BJ (cell line): ENCODE measurements at places on chromosomes 3 and 15. TPM values are rescaled to one million over a fixed set of nuclear protein-coding genes. Genes with fewer than 3 reads are reported as not detected.

The FETUB gene
- polyA plus RNA-seq: not detected in 2 replicates

The GP9 gene
- polyA plus RNA-seq: not detected in 2 replicates

DNA sequence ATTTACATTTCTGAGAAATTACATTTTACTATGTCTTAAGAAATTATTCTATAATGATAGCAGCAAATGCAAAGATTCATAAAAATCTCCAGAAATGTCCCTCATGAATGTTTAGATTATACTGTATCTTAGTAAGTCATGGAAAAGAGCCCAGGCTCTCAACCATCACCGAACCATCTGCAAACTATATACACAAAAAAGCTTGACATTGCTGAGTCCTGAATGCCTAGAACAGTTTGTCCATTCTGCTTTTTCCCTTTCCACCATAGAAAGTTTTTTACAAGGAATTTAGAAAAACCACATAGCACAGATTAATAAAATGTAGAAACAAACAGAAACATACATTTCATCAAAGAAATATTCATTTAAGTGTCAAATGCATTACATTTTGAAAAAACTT lies 83.6 kb downstream of the MYO9A start:
- DNase-seq: no peak

DNA sequence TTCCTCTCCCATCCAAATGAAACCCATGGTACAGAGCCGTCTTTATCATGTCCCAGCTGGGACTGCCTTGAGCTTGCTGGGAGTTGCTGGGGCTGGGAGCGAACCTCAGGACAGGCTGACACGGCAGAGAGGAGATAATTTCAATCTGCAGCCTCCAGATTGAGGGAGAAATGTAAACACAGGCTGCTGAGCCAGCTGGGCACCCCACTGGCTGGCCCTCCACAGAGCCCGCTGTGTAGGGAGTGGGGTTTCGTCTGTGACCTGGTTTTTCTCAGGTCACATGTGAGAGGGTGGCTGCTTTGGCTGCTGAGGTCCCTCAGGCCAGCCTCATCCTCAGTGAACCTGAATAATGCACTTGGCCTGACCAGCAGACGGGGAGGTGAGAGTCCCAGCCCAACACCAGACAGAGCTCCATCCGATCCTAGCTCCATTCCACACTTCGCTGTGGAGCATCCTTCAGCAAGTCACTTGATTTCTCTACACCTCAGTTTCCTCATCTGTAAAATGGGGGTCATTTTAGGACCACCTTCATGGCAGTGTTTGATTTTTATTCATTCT lies 121.6 kb upstream of the MRPS22 start:
- no peak for DNase-seq

- no peak for DNase-seq
These were observed 36.7 kb downstream of the HDC start for GRCh38 chr15:50228866-50229265.

DNA sequence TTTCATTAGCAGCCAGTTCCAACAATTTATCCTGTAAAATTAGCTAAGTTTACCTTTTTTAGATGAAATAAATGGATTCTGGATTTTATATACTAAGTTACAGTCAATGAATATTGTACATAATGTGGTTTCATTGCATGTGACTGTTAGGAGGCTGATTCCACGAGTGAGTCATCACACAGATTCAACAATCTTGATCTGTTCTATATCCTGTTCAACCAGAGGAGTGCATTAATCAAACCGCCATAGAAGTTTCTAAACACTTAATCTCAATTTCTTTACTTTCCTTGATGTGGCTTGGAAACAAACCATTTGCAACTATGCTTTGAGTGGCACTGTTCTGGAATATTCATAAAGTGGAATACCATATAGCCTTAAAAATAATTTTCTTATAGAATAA lies 15.3 kb downstream of the DNAJC13 start:
- DNase-seq: peak; percentile 14

DNA sequence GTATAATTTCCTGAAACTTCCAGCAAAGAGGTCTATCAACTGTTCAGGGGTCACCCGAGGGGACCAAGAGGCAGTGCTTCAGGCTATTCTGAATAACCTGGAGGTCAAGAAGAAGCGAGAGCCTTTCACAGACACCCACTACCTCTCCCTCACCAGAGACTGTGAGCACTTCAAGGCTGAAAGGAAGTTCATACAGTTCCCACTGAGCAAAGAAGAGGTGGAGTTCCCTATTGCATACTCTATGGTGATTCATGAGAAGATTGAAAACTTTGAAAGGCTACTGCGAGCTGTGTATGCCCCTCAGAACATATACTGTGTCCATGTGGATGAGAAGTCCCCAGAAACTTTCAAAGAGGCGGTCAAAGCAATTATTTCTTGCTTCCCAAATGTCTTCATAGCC lies 6.8 kb downstream of the GCNT3 start:
- no peak for DNase-seq

- peak; percentile 68 for DNase-seq
These were observed 919.3 kb downstream of the TUSC7 start for GRCh38 chr3:117628823-117629291.
